ENCODE measurements at places on chromosomes 7 and 10.

- DNase-seq, result no peak
Observed at GRCh38 chr7:69814421-69814962, 216.2 kb downstream of the AUTS2 start.

DNA sequence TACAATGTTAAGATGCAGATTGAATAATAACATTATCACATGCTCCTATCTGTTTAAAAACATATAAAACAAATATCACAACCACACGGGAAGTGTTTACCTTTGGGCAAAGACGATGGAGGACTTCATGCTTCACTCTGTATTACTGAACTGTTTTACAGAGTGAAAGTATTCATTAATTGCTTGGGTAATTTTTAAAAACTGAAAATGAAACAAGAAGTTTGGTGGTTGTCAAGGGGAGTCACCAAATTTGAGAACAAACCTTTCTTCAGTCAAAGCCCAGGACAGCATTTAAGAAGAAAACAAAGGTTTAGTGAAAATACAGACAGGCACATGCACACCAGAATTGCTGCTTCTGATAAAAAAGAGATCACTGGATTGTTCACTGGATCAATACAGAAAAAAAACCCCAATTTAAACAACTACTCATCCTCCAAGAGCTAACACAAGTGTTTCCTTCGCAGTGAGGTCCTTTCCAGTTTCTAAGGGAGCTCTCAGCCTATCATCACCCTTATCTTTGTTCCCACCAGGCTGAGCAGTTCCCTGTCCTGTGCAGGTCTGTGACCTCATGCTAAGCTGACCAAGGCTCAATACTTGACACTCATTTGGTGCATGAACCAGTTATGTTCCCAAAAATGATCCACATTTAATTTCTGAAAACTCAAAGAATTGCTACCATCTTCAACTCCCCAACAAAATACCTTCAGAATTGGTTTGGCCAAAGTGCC lies 8.8 kb downstream of the PARP12 start:
- peak; percentile 69 for DNase-seq

GRCh38 chr7:108376206-108376605 lies 80.0 kb downstream of the NRCAM start:
- no peak for DNase-seq

- DNase-seq, result no peak
Observed at GRCh38 chr7:151978616-151979015, 22.4 kb downstream of the GALNTL5 start.

DNA sequence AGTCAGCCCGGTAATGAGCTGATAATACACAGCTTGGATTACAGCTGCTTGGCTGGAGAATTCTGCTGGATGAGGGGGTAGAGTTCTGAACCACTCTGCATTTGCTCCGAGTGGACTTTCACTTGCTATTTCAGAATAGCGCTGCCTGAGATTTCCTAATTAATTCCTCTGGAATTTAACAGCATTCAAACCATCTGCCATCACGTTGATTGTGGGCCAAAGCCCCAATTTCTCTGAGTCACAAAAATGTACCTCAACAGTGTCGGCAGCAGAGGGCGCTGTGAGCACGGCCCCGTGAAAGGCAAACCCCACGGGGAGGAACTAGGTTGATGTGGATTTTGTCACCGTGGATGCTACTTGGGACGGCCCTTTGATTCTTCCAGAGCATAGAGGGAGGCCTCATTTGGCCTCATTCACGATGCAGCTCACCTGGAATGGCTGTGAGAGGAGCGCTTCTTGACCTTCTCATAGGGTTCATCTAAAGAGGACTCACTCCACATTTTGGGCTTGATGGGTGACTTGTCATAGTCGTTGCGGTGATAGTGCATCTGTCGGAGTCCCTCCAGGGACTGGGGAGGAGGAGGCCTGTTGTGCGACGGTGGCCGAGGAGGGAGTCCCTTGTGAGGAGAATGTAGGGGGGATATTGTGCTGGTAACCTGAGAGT lies 73.3 kb downstream of the PRPF18 start:
- peak; percentile 79 for DNase-seq

DNA sequence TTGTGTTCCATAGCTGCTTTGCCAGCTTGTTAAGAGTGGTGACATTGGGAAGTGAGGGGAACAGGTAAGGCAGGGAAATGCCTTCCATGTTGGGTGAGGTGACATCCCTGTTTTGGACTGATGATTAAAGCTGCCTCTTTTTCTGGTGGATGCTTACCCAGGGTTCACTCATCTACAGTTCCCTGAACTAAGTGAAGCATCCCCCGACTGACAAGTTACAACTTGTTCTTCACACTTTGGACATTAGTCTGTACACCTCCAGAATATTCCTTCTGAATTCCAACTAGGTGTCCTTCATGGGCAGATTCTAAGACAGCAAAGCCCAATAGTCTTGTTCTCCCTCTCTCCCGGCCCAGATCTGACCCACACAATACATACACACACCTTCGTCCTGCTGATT lies 63.4 kb downstream of the HDAC9 start:
- DNase-seq, result no peak

GRCh38 chr7:73638911-73639310 lies 14.6 kb upstream of the MLXIPL start:
- DNase-seq, result no peak

DNA sequence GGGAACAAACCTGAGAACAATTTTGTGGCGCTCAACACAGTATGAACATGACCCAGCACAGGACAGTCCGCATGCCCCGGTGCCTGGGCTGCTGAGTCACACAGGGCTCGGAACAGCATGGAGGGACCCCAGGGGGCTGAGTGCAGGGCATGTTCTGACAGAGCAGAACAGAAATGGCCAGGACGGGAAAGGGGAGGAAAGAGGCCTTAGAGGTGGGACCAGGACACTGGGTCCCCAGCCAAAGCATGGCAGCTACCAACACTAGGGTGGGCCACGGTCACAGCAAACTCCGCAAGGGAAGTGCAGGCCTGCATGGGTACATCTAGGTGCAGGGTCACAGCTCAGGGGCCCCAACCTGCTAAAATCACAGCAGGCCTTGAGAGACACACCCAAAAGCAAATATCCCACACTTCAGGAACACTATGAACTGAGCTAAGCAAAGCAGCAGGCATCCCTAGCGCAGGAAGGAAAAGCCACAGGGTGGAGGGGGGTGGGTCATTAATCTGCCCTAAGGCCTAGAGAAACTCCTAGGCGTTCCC lies 5.6 kb downstream of the IMPDH1 start:
- DNase-seq, result peak; percentile 27

DNA sequence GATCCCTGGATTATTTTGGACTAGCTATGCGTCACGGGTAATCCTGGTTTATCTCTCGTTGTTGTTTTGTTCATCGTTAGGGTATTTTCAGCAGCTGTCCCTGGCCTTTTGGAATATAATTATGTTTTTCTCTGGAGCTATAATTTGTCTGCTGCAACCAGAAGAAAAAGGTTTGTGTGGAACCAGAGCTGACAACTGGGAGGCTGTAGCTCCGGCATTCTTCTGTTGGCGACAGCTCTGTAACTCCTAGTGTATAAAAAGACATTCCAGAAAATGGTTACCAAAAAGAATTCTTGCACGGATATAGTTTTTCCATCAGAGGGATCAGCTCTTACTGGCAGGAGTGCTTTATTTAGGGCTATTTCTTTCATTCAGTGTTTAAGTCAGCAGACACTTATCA lies 130.9 kb upstream of the PRR15 start:
- no peak for DNase-seq

DNA sequence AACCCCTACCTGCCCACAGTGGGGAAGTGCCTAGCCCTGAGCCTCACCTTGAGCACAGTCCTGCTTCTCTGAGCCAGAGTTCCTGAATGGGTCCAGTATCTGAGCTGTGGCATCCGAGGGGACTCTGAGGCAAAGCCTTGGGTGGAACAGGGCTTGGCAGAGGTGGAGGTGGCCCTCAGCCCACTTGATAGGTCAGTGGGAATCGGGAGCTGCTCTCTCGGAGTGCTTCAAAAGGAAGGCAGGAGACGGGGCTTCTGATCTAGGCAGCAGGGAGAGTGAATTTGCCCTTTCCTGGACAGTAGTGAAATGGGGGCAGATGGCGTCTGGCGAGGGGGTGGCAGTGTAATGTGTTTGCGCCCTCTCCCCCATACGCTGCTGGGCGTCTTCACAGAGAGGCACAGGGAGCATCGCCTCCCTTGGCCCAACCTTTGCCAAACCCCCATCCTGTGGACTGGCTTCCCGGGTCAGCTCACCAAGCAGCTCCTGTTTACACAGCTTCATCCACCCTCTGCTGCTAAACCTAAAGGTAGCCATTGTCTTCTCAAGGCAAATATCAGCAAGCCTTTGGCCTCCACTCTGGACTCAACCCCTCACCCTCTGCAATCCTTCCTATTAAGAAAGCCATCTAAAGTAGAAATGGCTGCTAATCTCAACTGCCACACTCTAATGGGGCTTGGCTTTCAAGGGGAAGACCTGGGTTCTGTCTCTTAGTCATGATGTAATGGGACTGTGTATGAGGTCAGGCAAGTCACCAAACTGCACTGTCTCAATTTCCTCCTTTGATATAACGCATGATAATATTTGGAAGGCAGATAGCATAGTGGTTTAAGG lies 21.1 kb upstream of the VDAC2 start:
- DNase-seq, result no peak

- no peak for DNase-seq
Observed at GRCh38 chr10:126593968-126594701, 76.4 kb downstream of the C10orf90 start.

DNA sequence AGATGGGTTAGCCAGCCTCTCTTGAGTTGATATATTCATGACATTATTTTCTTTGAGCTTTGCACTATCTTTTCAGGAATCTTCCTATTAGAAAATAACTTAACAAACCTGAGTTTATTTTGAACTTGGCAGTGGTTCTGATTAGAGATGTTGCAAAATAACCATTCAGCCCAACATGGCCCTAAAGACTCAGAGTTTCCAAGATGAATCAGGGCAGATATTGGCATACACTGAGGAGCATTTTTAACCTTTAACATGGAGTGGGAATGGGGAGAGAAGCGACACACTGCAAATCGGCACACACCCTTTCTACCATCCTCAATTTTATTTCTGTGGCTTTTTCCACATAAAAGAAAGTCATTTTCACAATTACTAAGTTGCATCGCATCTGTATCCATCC lies 190.8 kb downstream of the TRIL start:
- no peak for DNase-seq

GRCh38 chr10:114730291-114730690 lies 72.2 kb upstream of the ABLIM1 start:
- no peak for DNase-seq

- DNase-seq, result no peak
Observed at GRCh38 chr7:26489906-26490639, 198.4 kb downstream of the SNX10 start.

- DNase-seq, result no peak
Observed at GRCh38 chr7:153510674-153511073, 541.5 kb upstream of the DPP6 start.

DNA sequence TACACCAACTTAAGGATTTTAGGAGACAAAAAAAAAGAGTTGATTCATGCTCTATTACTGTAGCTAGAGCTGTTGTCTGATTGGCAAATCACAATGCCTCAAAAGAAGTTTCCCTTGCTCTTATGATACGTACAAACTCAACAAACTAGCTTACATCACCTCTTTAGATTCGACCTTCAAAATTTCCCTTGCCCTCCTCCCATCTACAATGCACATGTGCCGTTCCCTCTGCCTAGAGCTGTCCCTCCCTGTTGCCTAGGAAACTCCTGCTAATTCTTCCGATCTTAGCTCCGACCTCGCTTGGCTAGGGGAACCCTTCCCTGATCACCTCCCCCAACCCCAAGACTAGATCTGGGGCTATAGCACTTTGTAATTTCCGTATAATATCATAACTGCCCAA lies 55.4 kb downstream of the MAP3K8 start:
- no peak for DNase-seq

GRCh38 chr7:91291302-91291701 lies 27.1 kb downstream of the FZD1 start:
- no peak for DNase-seq

- DNase-seq, result no peak
Observed at GRCh38 chr10:125151553-125152449, 8.6 kb downstream of the CTBP2 start.

All from K562 (cell line).